Retinal pigment epithelial cell (primary cell): ENCODE measurements at places on chromosomes 2 and 18.

DNA sequence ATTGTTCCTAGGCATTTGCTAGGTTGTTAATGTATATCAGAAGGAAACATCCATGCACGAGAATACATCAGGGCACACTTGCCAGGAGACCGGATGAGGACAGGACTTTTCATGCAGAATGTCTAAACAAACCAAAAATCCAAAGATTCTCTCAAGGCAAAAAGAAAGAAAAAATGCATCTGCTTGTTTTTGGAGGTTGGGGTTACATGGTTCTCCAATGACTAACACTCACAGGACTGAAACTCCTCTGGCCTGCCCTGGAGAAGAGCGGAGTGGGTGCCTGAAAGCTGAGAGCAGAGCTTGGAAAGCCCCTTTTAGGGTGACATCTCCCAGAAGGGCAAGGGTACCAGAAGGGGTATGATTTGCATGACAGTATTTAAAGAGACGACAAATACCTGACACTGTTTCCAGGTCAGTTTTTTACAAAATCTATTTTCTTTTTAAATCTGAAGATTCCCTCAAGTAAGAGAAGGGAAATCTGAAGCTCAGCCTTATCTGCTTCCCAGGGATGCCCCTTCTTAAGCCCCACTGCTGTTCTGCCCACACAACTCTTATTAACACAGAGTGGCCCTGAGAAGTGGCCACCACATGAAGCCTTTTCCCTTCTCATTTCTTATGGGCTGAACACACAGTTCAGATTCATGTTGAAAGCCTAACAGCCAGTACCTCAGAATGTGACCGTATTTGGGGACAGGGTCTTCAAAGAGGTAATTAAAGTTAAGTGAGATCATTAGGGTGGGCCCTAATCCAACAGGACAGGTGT is 216.4 kb downstream of the STK39 start:
- DNase-seq, result no peak

- no peak for DNase-seq
Measured at GRCh38 chr2:74130211-74130995, 17.3 kb downstream of the BOLA3 start.

GRCh38 chr2:176876493-176877103 is 336.0 kb upstream of the HNRNPA3 start:
- DNase-seq, result no peak

- no peak for DNase-seq
Measured at GRCh38 chr2:33897741-33898140, 298.6 kb upstream of the FAM98A start.

GRCh38 chr2:236040600-236041328 is 127.4 kb downstream of the GBX2 start:
- no peak for DNase-seq

DNA sequence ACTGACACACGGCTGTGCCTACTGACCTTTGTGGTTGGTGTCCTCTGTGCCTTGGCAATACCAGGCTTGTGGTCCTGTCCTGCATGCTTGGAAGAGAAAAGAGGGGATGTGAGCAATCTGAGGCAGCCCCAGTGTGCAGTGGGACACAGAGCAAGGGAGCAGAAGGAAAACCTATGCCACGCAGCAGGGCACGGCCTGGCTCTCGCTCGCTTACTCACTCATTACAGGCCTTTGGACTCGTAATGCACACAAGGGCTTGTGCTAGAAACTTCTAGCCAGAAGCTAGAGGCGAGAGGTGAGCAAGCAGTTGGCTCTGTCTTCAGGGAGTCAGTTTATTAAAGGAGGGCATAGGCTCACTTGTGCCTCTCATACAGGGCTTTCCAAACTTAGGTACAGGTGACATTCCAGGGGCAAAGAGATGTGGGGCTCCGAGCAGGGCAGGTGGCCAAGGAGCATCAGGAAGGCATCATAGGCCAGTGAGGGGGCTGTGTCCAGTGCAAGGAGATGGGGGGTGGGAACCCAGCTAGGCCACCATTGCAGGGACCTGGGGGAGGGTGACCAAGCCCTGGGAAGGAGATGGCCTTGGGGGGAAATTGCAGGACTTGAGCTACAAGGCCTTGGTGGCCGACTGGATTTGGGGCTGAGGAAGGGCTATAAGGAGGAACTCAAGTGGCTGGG is 100.8 kb downstream of the DYSF start:
- DNase-seq, result no peak

DNA sequence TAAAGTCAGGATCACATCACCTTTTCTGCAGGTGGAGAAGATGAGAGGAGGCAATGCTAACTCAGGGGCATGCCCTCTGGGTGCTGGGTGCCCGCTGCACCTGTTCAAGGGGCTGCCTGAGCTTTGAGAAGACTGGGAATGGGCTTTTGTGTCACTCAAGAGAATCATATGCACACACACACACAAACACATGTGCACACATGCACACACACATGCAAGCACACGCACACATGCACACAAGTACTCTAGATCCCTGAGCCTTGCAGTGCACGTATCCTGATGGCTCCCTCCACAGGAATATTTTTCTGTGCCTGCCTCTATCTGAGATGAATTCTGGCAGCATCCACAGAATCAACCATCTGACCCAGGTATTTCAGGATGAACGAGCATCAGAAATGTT is 110.0 kb upstream of the TEX51 start:
- DNase-seq, result no peak

DNA sequence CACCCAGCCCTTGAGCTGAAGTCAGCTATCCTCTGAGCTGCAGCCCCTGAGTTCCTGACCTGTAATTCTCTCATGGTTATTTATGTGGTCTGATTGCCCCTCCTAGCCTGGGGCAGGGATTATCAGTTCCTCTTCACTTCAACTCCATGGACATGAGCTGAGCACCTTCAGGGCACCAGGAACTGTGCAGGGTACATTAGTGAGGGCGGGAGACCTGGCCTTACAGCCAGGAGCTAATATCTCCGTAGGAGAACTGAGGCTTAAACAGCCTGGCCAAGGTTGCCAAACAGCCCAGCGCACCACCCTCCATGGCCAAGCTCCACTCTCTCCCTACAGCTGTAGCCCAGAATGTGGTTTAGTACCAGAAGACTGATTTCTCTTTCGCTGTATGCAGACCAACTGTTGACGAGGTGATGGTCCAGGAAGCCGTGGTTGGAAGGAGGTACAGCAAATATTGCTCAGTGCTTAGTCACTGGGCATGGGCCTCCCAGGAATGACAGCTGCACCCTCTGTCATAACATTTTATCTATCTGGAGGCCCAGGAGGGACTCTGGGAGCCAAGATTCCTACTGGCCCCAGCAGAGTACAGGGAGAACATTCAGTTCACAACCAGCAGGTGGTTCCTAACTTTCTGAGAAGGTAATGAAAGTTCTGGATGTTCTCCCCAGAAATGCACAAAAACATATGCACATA is 228.7 kb upstream of the SIX2 start:
- DNase-seq, result no peak

DNA sequence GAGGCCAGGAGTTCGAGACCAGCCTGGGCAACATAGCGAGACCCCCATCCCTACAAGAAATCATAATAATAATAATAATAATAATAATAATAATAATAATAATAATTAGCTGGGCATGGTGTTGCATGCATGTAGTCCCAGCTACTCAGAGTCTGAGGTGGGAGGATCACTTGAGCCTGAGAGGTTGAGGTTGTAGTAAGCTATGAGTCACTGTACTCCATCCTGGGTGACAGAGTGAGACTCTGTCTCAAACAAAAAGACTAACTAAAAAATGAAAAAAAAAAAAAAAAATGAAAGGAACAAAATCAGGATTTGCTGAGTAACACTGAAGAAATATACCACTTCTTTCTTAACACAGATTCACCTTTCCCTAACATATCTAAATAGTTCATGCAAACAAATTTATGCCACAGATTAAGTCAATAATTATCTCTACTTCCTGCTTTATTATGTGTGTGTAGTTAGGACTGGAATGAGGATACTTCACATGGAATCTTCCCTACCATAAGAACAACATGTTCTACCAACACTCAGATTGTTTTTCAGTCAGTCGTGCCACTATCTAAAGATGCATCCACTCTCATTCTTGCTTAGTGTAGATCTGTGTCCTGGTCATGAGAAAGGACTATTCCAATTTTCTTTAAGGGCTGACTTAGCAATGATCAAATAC is 928.7 kb downstream of the SLC4A3 start:
- DNase-seq, result no peak

DNA sequence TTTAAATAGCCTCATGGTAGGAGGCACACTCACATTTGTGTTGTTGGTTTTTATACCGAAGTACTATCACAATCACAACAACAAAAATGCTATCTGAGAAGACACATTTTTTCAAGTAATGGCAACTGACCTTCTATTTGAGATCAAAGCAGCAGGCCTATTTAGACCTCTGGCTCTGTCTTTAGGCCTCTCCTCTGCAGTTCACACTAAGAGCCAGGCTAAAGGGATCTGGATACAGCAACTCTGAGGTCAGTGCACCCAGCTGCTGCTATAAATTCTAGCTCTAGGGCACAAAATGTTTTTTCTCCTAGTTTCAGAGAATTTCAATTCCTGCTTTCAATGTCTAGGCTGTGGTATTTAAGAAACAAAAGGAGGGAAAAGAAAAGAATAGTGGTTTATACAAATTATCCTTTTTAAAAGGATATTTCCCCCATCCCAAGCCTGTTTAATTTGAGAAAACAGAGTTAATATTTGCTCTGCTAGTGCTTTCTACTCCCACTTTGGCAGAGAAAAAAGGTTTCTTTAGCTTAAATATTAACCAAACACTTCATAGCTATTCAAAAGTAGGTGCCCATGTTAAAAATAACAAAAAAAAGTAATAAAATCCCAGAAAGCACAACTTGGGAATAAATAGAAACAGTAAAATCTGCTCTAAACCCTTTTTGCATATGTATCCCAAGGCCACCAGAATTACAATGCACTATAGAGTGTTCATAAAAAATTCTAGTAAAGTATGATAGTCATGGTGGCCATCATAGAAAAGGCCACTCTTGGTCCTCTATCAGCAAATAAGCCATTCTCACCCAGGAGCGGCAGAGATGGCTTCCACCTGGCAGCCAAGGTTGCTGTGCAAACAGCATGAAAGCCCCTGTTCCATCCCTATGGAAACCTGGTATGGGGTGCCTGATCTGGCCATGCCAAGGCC is 293.6 kb upstream of the SESTD1 start:
- no peak for DNase-seq

DNA sequence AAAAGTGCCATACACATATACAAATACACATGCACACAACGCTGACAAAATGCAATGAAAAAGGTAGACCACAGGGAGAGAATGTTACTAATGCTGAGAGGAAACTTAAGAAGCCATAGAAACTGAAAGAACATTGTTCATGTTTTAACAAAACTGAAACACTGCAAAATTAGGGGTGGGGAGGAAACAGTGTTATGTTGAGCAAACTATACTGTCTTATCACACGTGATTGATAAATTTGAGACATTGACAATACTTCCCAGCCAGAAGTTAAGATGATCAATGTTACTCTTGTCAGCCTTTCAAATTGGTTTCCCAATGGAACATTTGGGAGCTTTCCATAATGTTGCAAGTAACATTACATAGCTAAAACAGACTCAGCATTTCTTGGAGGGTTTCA is 165.5 kb downstream of the L3MBTL4 start:
- DNase-seq, result no peak

DNA sequence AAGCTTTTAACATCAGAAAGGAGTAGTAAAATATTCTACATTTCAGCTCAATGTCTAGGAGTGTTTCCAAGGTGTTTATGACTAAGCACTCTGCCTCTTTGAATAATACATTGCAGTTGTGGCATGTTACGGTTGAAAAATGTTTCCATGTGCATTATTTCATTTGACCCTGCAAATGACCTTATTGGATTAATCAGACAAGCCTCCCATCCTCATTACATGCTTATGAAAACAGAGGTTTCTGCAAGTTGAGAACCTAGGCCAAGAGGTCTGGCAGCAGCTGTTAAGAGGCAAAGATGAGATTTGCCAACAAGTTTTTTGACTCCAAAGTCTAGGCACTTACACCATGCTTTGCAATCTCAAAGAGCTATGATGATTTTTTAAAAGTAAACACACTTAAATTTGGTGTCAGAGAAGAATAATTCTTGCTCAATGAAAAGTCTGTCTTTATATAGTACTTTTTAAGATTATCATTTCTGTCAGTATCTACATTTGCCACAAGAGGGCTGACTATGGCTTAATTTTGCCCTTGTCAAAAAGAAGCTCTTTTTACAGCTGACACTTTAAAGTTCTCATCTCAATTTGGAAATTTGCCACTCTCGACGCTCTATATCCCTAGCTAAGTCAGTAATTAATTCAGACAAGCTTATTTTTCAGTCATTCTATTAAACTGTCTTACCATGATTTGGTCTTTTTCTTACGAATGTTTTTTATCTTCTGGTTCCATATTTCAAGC is 260.6 kb downstream of the PAX3 start:
- no peak for DNase-seq

GRCh38 chr18:57218281-57218680 is 71.4 kb downstream of the BOD1L2 start:
- DNase-seq, result no peak

- DNase-seq, result no peak
Measured at GRCh38 chr2:9201185-9201891, 5.3 kb upstream of the ASAP2 start.

DNA sequence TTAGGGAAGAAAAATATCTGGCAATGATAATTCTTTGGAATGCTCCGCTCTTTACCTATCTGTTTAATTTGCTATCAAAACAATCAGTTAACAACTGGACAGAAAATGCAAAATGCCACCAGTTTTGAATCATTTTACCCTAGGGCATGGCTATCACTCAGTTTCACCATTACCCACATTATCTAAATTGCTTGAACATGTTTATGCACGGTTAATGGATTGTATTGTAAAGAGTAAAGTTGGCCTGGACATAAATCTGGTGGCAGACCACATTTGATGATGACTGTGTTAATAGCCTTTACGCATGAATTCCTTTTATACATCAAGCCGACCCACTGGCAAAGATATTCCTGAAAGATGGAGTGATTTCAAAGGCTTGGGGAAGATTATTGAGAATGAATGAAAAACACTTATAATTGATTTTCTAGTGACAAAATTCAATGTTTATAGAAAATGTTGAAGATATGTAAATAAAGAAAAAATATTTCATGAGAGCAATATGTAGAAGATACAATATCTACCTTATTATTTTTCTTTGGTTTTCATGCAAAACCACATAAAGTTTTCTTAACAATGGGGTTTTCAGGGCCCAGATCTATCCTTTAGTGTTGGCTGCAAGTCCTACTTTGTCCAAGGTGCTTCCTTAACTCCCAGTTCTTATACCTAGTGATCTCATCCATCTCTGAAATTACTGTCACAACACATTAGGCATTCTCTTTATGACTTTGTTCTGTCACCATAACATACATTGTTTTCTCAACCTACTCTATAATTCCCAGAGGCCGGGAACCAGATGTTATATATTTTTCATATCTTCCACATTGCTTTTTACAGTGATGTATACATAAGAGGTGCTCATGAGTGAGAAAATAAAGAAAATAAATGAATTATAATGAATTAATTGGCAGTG is 265.1 kb downstream of the RIT2 start:
- no peak for DNase-seq
